Stimulated activated CD4-positive, alpha-beta T cell treated with anti-CD3 and anti-CD28 coated beads, Interleukin-15, amount 100 ng/mL, for 1 hour (primary cell): ENCODE measurements at places on chromosomes 4 and X.

GRCh38 chr4:109873791-109874514 is 26.0 kb downstream of the LRIT3 start:
- no peak for DNase-seq

DNA sequence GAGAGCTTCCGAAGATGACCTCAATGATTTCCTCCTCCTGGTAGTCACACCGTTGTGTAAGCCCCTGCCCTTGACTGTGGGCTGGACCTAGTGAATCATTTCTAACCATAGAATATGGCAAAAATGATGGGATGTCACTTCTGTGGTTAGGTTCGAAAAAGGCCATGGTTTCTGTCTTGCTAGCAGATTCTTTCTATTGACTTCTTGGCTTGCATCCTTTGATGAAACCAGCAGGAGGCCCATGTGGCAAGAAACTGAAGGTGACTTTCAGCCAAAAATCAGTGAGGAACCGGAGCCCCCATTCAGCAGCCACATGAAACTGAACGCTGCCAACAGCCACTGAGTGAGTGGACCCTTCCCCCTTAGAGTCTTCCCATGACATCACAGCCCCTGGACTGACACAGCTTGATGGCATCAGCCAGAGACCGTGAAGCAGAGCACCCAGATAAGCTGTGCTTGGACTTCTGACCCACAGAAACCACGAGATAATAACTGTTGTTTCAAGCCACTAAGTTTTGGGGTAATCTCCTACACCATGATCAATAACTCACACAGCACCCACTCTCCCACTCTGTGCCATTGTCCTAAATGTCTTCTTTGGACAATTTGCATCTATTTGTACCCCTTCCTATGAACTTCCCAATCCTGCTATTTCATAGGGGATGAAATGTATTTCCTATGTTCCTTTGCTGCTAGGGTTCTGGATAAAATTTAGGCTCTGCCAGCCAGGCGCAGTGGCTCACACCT is 148.0 kb upstream of the STX18 start:
- DNase-seq, result no peak

DNA sequence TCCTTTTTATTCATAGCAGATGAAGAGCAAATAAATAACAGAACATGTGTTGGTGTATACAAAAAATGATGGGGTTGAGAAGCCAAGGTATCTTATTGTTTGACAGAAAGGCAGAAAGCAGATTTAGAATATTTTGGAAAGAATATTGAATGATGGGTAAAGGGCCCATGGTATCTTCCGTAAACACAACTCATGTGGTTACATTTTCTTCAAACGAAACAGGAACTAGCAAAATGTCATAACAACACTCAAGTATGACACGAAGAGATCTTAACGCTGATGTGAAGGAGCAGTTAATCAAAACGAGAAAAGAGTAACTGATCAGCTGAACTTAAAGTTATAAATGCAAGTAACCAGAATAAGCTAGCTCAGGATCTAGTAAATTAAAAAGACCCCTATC is 195.7 kb upstream of the GK2 start:
- no peak for DNase-seq

GRCh38 chrX:19986531-19986930 is 4.3 kb downstream of the BCLAF3 start:
- DNase-seq, result no peak

DNA sequence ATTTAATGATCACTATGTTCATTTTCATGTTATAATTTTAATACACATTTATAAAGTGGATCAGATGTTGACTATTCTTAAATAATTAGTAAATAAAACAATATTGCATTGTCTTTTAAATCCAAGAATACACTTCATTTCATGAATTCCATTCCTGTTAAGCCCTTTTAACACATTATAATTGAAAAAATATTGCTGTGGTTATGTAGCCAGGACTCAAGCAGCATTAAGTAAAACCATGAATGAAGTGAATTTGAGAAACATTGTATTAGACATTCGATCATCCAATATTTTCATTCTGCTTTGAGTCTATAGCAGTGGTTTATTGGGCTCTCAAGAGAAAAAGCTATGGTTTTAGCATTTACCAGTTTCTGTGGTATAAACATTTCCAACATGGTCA is 94.2 kb upstream of the RAPGEF2 start:
- no peak for DNase-seq

DNA sequence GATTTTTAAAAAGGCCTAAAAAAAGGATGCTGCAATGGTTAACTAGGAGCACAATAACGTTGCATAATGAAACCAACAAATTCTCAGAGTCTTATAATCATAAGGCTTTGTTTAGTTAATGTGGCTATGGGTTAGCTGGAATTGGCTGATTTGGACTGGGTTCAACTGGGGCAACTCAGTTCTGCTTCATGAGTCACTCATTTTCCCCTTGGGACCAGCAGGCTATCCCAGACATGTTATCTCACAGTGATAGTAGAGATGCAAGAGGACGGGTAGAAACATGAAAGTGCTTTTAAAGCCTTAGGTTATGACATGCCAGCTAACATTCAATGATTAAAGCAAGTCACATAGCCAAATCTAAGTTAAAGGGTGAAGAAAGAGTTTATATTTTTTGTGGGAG is 189.2 kb upstream of the GK2 start:
- DNase-seq, result no peak

DNA sequence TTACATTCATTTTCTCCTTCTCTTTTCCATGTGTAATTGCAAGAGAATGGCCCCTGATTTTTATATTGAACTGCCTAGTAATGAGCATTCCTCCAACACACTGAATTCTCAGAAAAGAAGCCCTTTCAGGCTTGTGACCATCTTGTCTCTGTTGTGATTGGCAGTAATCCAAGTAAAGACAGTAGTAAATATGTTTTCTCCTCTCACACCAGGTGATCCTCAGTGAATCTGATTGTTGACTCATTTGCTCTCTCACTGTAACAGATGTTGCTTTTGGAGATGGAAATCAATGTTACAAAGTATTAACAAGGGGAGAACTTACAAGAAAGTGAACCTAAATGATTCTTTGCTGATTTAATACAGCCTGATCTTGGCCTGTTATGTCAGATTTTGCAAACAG is 271.0 kb downstream of the AFF2 start:
- DNase-seq, result no peak

GRCh38 chrX:44400588-44400987 is 57.1 kb upstream of the EFHC2 start:
- DNase-seq, result peak; percentile 0

GRCh38 chr4:169009286-169010124 is 550 bp downstream of the CBR4 start:
- peak; percentile 18 for DNase-seq

DNA sequence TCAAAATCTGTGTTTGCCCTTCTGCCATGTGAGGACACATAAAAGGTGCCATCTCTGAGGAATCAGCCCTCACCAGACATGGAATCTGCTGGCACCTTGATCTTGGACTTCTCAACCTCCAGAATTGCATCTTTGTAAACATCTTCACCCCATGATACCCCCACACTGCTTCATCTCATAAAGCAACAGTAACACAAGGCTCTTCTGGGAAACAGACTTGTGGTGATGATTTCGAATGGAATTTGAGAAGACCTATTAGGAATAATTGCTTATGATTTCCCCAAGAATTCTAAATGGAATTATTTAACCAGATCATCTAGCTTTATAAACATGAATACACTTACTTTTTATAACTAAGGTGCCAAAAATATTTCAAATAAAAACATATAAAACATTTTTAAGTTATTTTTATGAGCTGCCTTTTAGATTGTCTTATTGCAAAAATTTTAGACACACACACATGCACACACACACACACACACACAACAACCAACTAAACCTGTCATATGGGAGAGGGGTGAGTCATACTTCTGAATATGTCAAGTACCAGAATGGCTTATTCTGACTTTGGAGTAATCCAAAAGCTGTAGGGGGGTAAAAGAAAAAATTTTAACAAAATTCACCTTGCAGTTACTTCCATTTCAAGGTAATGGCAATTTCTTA is 82.0 kb downstream of the USP46 start:
- no peak for DNase-seq

GRCh38 chr4:112213856-112214255 is 17.7 kb upstream of the AP1AR start:
- no peak for DNase-seq

GRCh38 chr4:79065262-79065661 is 126.0 kb upstream of the PAQR3 start:
- DNase-seq, result no peak

DNA sequence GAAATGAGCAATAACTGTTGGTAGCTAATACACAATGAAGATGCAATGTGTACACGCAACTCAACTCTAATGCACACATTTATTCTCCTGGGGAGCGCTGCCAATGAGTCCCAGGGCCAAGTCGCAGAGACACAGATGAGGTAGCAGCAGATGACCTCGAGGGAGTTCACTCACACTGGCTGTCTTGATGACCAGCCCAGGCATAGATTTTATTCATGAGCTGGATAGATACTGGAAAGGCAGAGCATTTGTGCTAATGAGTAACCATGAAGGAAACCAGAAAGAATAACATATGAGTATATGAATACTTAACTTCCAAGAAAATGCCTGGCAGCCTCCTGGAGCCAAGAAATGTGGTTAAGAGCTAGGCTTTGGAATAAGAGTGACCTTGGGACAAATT is 42.3 kb downstream of the RASL11B start:
- DNase-seq, result no peak

GRCh38 chrX:106144755-106145639 is 23.1 kb upstream of the PWWP3B start:
- DNase-seq, result no peak

GRCh38 chr4:109559625-109559982 is 442 bp upstream of the MCUB start:
- peak; percentile 33 for DNase-seq

DNA sequence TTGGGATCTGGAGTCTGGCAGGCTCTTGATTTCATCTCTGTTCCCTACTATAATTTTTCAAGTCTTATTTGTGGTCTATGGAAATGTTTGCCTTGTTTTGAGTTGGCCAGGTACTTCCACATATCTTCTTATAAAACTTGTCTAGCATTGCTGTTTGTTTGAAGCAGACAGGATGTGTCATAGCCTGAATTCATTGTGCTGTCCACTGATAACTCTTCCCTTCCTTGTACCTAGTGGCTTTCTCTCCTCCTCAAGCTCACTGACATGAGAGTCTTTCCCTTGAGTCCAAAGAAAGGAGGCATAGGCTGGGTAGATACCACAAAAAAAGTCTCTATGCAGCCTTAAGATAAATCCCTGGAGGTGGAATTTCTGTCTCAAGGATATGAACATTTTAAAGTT is 59.2 kb upstream of the FAM241A start:
- DNase-seq, result no peak

GRCh38 chr4:76197971-76198410 is 15.6 kb downstream of the SCARB2 start:
- DNase-seq, result no peak

GRCh38 chrX:123236859-123237258 is 52.8 kb downstream of the GRIA3 start:
- DNase-seq, result no peak

GRCh38 chrX:149074398-149074797 is 430.7 kb downstream of the IDS start:
- no peak for DNase-seq

GRCh38 chr4:151012820-151013219 is 2.3 kb downstream of the LRBA start:
- DNase-seq, result no peak

DNA sequence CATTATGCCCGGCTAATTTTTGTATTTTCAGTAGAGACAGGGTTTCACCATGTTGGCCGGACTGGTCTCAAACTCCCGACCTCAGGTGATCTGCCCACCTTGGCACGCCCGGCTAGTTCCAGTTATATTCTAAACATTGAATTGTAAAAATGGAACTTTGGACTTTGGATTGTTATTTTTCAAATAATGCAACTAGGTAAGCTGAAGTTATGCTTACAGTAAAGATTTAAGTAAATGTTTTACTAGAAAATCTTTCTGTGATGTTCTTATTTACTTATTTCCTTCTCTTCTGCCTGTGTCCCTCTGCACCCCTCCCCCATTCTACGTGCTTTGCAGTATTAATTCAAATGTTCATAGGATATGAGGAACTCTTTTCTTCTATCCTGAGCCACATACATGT is 26.1 kb downstream of the GK start:
- no peak for DNase-seq

GRCh38 chrX:80808881-80809411 is 731 bp downstream of the BRWD3 start:
- no peak for DNase-seq

DNA sequence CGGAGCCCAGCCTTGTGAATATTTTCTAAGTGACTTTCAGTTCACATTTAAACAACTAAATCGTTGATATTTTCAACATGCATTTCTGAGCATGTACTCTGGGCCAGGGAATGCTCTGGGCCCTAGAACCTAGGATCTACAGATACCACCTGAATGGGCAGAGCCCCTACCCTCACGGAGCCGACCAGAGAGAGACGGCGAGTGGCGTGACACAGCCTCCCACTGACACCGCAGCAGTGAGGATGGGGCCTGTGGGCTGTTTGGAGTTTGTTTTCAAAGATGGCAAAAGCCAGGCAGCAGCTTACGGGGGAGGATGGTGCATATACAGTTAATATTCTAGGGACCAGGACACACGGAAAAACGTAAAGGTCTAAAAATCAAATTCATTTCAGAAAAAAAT is 17.7 kb downstream of the NELFA start:
- no peak for DNase-seq

- DNase-seq, result no peak
These were observed 77.6 kb downstream of the CWH43 start for GRCh38 chr4:49063670-49064069.

GRCh38 chr4:48028696-48029095 is 12.1 kb downstream of the NIPAL1 start:
- DNase-seq, result no peak

DNA sequence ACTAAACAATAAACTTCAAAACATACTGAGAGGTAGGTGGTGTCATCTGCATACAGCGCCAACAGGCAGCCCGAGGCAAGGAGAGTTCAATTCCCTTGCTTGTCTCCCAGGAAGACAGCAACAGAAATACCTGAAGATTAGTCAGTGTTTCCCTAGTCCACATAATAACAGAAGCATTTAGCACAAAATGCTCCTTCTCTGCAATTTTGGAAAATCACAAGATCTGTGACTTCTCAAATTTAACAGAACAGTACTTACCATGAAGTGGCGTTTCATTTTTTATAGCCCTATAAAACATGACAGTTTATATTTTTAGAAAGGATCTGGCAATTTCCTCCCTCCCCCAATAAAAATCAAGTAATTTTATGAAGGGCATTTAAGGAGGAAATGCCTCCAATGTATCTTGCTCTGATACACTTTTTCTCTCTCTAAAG is 67.1 kb upstream of the MYOZ2 start:
- DNase-seq, result no peak

DNA sequence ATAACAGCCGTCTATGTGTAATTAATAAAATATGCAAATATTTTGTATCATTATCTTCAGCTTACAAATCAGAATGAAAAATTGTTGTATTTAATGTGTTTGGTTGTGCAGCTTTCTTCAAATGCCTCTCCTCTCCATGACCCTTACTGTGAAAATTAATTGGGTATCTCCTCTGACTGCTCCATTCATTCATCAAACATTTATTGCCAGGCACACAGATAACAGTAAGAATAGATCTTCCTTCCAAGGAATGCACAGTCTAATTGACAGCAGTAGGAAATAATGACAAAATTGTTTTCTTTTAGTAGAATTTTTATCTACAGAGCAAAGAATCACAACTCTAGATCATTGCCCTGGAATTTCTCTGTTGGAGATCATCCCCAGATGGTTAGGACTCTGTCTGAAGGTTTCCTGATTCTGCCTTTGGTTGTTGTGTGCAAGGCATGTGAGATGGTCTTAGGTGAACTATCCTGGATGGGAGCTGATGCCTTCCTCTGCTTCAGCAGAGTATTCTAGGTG is 395.0 kb upstream of the FAT1 start:
- DNase-seq, result no peak

- DNase-seq, result no peak
These were observed 165.0 kb upstream of the HS3ST1 start for GRCh38 chr4:11593576-11594116.

- no peak for DNase-seq
These were observed 3.4 kb upstream of the PPID start for GRCh38 chr4:158726633-158727032.
